ENCODE measurements at places on chromosomes 3 and 15.

- DNase-seq, result no peak
Measured at GRCh38 chr3:192563417-192563816, 163.9 kb downstream of the FGF12 start.

DNA sequence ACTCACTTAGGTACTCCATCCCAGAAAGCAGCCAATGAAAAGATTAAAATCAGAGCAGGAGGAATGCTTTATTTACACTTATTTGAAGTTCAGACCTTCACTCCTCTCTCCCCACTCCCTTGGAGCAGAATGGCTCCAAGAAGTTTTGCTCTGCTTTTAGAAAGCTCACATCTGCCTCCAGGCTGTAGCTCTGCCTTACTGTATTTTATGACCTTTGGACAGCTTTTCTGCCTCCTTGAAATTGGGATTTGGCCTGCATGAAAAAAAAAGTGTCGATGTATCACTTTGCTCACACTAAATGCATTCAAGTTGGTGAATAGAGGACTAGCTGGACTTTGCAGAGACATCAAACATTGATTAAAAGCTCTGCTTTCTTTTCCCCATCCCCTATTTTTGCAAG lies 95.3 kb downstream of the SLC9A9 start:
- no peak for DNase-seq

DNA sequence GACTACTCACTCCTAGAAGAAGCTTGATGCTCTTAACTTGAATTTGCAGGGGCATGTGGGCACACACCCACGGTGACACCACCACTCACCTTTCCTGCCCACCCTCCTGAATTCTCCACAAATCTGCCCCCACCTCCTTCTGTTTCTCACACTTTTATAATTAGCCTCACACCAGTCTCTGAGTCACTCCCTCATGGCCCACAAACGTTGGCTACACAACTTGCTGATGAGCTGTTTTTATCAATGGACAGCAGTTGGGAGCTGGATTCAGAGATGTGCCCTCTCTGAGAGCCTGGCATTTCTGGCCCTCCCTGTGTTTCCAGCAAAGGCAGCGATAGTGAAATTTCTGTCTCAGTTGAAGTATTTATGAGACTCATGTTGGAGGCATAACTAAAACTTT lies 1.3 kb downstream of the COLQ start:
- DNase-seq, result no peak

GRCh38 chr3:176359211-176359610 lies 838.1 kb downstream of the TBL1XR1 start:
- no peak for DNase-seq

DNA sequence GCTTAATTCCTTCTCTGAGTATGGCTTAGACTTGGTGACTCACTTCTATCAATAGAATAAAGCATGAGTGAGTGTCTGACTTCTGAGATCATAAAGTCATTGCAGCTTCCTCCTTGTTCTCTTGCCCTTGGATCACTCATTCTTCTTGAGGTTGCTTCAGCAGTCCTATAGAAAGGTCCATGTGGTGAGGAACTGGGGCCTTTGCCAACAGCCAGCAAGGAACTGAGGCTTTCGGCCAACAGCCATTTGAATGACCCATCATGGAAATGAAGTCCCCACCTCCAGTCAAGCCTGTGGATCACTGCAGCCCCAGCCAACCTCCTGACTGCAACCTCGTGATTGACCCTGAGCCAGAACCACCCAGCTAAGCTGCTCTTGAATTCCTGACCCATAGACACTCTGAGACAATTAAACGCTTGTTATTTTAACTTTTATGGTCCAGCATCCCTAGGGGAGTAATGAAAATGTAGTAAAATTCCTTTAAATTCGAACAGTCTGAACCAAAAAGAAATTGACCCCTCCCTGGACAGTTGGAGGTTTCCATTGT lies 84.5 kb downstream of the WDR76 start:
- no peak for DNase-seq

- DNase-seq, result no peak
Measured at GRCh38 chr15:98942431-98942830, 65.2 kb downstream of the PGPEP1L start.

- no peak for DNase-seq
Measured at GRCh38 chr3:194540274-194540905, 53.6 kb upstream of the ATP13A3 start.

DNA sequence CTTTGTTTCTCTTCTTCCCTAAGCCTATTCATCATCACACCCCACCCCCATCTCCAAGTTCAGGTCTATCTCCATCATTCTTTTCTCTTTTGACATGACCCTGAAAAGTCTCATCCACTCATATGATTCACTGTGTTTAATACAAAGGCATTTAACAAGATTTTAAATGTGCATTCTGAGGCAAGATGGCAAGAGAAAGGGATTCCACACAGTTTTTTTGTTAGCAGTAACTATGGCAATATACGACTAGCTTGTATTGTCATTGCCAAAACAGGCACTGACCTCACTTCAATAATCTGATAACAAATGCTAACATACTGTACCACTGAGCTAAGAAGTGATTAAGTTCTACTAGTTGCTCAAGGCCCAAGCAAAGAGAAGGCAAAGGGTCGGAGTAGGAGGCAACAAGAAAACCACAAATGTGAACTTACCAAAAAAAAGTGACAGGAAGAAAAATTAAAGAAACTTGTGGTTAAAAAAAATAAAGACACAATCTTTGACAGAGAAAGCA lies 53.2 kb downstream of the FBN1 start:
- DNase-seq, result no peak

DNA sequence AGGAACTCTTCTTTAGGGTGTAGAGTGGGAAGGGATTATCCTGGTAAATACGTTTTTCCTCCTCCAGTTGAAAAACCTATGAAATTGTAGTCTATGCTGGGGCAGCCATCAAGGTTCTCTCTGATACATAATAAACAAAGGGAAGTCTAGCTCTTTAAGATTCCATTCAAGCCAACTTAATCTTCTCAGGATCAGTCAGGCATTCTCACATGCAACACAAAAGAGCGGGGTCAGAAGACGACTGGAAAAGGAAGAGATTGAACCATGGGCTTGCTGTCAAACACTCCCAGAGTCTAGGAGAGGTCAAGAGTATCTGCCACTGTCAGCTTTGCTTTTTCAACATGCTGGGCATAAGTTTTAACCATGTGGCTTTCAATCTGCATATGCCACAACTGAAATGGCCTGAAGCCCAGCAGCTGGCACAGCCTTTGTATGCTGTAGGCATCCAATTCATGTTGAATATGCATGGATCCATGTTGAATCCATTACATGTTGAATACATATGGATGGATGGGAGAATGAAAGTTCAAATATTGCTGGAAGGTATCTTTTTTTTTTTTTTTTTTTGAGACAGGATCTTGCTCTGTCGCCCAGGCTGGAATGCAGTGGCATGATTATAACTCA lies 8.5 kb downstream of the TRAT1 start:
- no peak for DNase-seq

GRCh38 chr3:5072100-5072816 lies 49.8 kb upstream of the ARL8B start:
- no peak for DNase-seq

DNA sequence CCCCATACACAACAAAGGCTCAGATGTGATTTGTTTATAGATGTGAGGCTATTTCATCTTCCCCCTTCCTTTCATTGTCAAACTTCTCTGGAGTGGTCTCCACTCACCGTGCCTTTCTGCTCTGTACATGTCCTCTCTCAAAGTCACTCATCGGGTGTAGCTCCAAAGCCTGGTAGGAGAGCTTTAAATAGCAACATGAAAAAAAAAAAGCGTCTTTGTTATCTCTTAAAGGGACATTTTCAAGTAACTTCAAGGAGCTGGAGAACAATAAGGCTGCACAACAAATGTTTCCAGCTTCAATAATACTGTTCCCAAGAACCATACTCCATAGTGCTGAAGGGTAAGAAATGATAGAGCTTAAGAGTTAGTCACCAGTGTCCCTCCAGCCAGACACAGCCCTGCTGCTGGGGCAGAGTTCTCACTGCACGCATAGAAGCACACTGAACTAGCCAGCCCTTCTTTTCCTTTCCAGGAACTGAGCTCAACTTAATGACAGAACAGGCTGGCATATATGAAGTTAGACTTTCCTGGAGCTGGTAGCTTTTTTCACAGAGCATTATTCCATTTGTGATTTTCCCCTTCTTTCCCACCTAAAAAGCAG lies 8.1 kb downstream of the FBXO40 start:
- no peak for DNase-seq

- DNase-seq, result no peak
Measured at GRCh38 chr3:129594409-129594808, 12.1 kb downstream of the PLXND1 start.

DNA sequence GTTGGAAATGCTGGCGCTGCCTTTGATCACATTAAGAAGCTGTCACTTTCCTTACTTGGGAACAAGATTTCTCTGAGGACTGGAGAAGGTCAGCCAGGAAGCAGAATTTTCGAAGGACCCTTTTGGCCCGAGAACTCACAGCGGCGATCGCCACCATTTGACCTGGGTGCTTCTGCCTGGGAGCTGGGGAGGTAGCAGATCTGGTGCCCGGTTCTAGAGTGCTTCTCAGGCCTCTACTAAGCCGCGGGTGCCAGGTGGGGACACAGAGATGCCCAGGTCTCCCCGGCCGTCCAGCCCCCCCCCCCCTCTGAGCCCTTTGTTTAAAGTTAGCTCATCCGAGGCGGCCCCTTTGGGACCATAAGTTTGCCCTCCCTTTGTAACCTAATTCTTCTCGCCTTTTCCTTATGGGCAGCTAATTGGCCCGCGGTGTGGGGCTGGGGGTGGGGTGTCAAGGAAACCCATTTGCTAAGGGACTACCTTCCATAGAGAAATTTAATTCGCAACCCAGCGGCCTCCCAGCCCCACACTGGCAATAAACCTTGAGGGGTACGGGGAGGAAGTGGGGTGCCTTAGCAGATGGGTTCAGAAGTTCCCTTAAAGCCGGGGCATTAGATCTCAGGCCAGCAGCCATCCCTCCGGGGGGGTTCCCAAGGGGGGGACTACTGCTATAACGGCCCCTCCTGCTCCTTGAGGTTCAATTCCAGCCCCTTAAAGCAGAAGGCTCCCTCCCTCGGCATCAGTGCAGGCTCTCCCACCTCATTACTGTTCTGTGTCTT lies 1.9 kb downstream of the GATA2 start:
- no peak for DNase-seq

DNA sequence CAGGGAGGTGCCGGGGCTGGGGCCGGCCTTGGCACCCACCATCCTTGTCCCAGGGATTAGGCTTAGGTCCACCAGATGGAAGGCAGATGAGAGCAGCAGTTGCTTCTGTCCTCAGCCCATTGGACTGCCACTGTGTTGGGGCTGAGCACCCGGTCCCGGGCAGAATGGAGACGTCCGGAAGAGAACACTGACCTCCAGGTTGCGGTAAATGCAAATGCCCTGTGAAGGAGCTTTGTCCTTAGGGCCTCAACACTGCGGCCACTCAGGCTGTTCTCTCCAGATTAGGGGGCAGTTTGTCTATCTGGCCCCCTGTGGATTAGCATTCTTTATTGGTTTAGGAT lies at the start of gene SERINC4:
SERINC4 (minus strand) TSS at position 276 of the 341 bp plus-strand sequence; CDS start at position 42, 234 bp downstream.
- DNase-seq, result no peak

GRCh38 chr15:89998141-89998661 lies 2.9 kb upstream of the ZNF710 start:
- no peak for DNase-seq

DNA sequence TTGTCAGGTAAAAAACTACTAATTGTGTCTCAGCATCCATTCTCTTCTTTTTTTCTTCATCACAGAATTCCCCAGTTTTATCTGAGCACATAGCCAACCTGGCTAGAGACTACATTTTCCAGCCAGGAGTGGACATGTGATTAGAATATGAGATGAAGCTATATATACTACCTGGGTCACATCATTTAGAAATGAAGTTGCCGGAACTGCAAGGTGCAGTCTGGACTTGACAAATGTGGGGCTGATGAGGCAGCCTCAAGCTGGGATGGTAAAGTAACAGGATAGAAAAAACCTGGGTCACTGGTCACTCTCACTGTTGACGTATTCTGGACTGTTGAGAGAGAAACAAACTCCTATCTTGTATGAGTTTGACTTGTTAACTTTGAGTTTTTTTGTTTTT lies 99.6 kb downstream of the STRIT1 start:
- DNase-seq, result no peak

GRCh38 chr15:83320844-83321243 lies 36.4 kb upstream of the BNC1 start:
- DNase-seq, result no peak

- no peak for DNase-seq
Measured at GRCh38 chr3:43343185-43343584, 56.8 kb downstream of the SNRK start.

DNA sequence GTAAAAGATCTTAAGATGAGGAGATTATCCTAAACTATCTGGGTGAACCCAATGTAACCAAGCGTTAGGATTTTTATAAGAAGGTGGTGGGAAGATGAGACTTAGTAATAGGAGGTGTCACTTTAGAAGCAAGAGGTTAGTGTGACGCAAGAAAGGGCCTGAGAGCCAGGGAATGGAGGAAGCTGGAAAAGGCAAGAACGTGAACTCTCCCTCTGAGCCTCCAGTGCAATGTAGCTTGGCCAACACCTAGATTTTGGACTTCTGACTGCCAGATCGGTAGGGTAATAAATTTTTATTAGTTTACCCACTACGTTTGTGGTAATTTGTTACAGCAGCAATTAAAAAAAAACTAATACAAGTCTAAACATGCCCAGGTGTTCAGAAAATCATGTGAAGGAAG lies 20.8 kb upstream of the CNTN6 start:
- DNase-seq, result no peak

GRCh38 chr3:188739511-188739910 lies 432.3 kb upstream of the TPRG1 start:
- no peak for DNase-seq

DNA sequence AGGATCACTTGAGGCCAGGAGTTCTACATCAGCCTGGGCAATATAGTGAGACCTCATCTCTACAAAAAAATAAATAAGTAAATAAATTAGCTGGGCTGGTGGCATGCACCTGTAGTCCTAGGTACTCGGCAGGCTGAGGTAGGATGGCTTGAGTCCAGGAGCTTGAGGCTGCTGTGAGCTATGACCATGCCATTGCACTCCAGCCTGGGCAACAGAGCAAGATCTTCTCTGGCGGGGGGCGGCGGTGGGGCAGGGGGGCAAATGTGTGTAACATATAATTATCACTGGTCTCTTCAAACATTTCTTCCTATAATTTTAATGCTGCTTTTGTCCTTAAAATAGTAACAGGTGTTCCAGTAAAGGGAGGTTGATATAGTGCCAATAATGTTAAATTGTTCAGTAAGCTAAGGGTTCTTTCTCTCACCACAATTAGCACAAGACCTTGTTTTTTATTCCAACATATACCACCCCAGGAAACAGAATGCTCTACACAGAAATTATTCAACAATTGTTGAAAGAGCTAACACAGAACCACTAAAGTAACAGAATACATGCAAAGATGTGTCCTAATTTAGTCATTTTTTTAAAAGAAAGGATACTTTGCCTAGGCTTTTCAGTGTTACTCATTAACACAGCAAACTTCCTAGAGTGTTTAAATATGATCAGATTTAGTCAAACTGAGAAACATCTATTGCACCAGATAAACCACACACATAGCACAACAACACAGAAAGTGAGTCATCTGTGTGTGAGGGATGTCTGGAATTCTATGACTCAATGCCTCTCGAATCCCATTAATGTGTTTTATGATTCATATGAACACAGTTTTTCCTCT lies 29.1 kb downstream of the ANKRD28 start:
- no peak for DNase-seq
